ENCODE measurements at places on chromosomes 1 and 21.

GRCh38 chr21:45499970-45500577 is 42.2 kb downstream of the SLC19A1 start:
- no peak for DNase-seq

GRCh38 chr21:46159390-46159789 is 4.0 kb upstream of the FTCD start:
- DNase-seq: no peak

GRCh38 chr1:37691497-37692077 is 729 bp upstream of the CDCA8 start:
- peak; percentile 24 for DNase-seq

- DNase-seq: no peak
These were observed 835 bp upstream of the LCE1D start for GRCh38 chr1:152795686-152796085.

DNA sequence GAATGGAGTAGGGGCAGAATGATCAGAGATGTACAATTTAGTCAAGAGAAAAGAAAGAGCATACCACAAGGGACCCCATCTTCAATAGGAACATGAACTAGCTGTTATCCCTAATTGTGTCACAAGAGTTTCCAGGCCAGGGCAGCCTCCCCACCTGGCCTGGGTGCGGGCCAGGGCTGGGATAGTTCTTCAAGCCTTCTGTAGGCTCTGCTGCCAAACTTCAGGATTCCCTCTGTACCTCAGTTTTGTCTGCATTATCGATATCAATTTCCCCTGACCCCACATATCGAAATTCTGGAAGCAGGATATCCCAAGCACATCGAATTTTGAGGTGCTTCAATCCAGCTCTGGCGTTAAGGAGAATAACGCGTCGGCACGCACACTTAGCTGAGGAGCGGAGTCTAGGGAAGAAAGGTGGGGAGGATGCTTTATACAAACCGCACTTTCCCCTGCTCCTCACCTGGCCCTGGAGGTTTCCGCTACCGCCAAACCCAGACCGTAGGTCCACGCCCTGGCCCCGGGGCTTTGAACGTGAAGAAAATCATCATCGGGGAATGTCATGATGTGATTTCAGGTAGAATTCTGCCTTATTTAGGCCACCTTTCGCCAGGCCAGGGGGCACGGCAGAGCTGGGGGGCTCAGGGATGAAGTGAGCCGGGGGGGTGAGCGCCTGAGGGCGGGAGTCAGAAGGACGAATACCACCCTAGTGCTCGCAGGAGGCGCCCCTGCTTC is 7.4 kb downstream of the HLX start:
- DNase-seq: no peak

DNA sequence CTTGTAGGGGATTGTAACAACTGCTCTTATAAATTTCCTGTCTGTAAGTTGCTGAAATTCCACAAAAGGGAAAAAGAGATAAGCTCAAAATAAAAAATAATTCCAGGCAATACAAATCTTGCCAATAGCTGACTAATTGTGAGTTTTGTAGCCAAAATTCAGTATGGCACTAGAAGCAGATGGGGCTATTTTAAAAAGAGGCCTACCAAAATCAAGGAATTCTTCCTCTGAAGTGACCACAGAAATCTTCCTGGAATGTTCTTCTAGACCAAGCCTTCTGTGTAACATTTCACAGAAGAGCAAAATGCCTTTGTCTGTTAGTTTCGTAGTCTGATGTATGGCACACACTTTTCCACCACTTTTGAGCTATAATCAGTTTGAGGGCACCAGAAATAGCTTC is 127.6 kb downstream of the CYYR1 start:
- DNase-seq: peak; percentile 69

DNA sequence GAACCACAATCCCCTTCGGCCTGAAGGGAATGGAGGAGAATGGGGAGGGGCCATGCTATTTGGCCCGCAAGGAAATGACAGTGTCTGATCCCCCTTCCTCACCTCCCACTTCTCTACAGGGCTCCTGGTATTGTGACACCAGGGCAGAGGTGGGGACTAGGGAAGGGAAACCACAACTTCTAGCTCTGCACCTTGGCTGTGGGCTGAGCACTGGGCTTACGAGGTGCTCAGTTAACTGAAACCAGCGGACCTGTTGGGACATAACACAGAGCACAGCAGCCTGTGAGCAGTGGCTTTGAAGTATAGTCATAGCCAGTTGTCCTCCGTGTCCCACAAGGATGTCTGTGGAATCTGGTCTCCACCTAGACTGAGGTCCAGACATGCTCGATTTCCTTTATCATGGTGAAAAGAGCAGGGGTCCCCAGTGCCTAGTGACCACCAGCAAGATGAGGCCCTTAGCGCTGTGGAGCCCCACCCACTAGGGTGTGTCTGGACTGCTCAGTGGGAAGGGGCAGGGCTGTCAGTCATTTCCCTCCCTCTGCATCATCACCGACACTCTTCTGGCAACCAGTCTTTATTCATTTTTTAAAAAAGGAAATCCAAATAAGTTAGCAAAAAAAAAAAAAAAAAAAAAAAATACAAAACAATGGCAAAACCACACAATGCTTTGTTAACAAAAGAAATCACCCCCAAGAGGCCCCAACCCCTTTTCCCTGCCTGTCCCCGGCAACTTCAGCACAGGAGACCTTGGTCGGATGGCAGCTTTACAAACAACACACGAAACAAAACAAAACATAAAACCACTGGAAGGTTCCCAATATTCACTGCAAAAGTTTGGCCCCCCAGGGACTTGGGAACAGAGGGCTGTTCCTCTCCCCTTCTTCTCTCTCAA is 3.0 kb downstream of the MYOG start:
- no peak for DNase-seq

DNA sequence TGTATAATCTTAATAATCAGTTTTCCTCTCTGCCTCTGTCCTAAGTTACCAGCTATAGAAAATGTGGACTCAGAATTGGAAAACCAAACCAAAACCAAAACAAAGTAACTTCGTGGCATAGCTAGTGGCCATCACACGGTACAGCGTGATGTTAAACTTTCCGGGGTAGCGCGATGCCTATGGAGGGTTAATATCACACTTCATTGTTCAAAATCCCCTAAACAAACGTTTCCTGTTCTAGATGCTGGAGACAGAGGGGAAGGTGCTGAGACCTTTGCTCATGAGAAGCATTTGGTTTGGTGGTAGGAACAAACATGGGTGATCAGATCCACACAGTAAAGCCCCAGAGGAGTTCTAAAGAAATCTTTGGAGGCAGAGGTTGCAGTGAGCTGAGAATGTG is 4.9 kb downstream of the AADACL4 start:
- DNase-seq: no peak

GRCh38 chr1:205537386-205538018 is 33.0 kb downstream of the CDK18 start:
- DNase-seq: no peak

DNA sequence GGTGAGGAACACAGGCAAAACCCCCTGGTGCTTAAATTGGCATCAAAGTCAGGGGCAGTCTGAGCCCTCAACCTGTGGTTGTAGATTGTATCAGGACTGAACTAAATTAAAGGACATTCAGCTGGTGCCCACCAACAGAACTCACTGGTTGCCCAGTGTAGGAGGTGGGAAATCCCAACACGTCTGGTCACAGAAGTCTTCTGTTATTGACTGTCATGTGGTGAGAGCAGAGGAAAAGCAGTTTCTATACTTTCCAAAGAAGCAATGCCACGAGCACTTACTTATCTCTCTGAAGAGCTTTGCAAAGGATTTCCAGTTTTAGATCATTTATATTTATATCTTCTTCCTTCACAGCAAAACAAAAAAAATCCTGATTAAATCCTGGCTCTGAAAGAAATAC is 15.0 kb upstream of the ACTA1 start:
- no peak for DNase-seq

- no peak for DNase-seq
These were observed 29.3 kb upstream of the RD3 start for GRCh38 chr1:211521102-211521815.

- no peak for DNase-seq
These were observed 74.0 kb upstream of the CTTNBP2NL start for GRCh38 chr1:112322018-112322417.

GRCh38 chr21:40334159-40334558 is 466.9 kb downstream of the PCP4 start:
- DNase-seq: no peak

GRCh38 chr1:188406636-188407035 is 1577.9 kb downstream of the PLA2G4A start:
- no peak for DNase-seq

DNA sequence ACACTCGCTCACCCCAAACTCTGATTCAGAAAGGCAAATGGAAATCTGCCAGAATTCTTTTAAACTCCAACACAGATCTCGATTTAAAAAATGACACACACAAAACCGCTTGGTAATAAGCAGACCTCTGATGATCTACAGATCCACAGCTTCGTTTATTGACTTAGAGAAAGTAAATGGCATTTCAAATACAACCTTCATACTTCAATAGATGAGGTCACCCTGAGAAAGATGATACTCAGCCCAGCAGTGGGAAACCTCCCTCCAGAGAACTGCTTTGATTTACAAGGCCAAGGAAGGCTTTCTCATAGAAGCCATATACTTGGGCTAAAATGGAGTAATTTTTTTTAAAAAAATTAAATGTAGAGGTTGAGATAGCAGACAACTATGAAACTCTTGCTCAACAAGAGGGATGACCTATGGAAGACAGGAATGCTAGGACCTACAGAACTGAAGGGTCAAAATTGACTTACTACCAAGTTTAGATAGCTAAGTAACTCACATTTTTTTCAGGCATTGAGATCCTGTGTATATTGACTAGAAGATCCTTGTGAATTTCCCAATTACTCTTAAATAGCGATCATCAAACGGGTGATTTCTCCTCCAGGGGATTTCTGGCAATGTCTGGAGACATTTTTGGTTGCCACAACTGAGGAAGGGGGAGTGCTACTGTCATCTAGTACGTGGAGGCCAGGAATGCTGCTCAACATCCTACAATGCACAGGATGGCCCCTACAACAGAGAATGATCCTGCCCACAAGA is 143.9 kb downstream of the CLIC6 start:
- peak; percentile 54 for DNase-seq

DNA sequence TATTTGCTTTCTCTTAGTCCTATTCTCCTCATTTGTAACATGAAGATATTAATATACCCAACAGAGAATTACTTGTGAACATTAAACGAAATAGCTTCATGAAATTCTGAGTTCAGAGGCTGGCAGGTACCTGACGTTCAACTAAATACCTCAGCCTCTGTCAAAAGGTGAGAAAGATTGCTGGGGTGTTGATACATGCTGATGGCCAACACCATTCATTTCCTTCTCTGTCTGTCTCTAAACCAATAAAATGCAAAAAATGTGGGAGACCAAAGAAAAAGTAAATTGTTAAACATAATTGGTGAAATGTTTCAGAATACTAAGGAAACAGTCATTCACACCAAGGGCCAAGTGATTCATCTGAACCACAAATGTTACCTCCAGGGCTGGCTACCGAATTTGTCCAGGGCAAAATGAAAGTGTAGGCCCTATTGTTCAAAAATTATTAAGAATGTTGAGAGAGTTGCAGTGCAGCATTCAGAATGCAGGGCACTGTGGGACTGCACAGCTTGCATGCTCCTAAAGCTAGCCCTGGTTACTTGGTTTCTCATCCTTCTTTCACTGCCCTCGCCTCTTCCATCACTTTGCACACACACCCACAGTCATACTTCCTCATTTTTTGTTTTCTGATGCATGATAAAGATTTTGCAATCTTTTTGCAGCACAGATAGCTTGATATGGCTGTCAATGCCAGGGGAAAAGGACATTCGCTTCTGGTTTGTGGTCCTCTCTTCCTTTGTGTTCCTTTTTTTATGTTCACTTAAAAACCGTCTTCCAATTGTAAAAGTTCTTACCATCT is 414.3 kb upstream of the NR5A2 start:
- peak; percentile 19 for DNase-seq

DNA sequence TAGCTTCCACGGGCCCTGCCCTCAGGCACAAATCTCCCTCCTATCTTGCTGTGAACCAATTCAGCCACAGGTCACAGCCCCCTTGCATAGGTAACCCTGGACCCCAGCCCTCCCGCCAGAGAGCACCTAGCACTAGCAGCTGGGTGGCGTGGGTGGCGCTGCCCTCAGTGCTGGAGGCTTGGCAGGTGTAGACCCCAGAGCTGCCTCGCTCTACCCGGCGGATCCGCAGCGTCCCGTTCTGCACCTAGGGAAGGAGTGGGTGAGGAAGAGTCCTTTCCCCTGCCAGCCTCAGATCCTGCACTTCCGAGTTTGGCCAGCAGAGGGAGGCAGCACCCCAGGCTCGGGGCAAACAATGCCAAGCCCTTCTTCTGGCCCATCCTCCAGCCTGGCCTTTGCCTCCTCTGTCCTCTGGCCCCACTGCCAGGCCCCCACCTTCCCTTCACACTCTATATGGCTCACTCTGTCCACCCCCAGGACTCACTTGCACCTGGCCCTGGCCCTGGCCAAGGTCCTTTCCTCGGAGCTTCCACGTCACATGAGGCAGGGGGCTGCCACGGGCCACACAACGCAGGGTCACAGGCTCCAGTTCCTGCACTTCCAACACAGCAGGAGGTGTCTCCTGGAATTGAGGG is 9.0 kb downstream of the IGSF9 start:
- DNase-seq: peak; percentile 86

All from AG20443 (cell line).